Right lung (tissue), 10 donors: ENCODE measurements at places on chromosomes 16 and 17. TPM values are rescaled to one million over a fixed set of nuclear protein-coding genes. Genes with fewer than 3 reads are reported as not detected.

DNA sequence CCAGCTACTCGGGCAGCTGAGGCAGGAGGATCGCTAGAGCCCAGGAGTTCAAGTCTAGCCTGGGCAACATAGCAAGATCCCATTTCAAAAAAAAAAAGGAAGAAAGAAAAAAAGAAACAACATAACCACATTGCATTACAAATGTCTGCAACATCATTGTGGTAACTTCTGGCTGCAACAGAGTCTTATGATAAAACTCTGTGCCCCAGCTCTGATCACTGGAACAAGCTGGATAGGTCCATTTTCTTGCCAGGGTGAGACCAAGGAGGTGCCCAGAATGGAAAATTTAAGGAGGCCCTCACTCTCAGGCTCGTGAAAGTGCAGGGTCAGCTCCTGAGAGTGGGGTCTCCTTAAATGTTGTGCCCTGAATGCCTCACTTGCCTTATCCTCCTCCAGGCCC lies 37.8 kb upstream of the KDM8 start:
- no peak for DNase-seq

Gene ABCC11
- 0.28 TPM for polyA plus RNA-seq

DNA sequence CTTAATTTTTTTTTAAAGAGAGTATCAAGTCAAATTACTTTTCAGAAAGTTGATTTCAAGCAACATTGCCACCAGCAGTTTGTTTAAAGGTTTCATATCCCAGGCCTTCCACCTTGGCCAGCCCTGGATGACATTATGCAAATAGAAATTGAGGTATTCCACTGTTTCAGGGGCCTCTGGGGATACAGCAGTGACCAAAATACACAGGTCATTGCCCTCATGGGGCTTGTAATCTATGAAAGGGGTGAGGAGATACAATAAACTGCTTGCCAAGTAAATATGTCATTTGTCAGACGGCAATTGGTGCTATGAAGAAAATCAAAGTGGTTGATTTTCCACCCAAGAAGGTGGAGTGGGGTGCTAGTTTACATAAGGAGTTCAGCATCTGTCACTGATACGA lies 37.8 kb upstream of the TMC5 start:
- DNase-seq: no peak

Gene CHRNB1
- 10.6 TPM for polyA plus RNA-seq

GRCh38 chr16:85844786-85845185 lies 45.3 kb downstream of the COX4I1 start:
- DNase-seq: peak; percentile 35

Gene NXPH3
- 1.2 TPM for polyA plus RNA-seq

Gene PLLP
- 3.2 TPM for polyA plus RNA-seq

DNA sequence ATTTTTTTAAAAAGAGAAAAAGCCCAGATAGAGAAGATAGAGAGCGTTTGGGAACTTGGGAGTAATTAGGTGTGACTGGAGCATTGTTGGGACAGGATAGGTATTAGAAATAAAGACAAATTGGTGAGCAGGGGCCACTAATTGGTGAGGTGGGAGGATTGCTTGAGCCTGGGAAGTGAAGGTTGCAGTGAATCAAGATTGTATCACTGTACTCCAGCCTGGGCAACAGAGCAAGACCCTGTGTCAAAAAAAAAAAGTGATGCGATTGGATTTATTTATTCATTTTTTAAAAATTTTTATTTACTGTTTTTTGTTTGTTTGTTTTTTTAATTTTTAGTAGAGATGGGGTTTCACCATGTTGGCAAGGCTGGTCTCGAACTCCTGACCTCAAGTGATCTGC lies 5.1 kb downstream of the CASC3 start:
- no peak for DNase-seq

Gene KRT25
- not detected for polyA plus RNA-seq

GRCh38 chr17:8894202-8894671 lies 26.8 kb upstream of the PIK3R6 start:
- DNase-seq: no peak

DNA sequence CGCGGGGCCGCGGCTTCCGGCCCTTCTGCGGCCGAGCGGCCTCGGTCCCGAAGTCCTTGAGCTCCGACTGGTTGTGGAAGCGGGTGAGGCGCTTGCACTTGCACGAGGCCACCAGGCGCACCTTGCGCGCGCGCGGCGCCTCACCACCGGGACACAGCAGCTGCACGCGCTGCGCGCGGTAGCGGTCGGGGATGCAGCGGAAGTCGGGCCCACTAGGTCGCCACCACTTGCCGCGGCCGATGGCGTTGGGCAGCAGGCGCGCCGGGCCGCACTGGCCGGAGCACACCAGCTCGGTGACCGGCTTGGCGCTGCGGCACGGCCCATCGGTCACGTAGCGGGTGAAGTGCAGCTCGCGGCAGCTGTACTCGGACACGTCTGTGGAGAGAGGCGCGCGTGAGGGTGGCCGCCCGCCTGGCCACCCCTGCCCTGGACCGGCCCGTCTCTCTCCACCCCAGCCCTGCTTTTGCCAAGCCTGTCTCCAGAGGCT lies 3.2 kb downstream of the SOST start:
- DNase-seq: no peak

DNA sequence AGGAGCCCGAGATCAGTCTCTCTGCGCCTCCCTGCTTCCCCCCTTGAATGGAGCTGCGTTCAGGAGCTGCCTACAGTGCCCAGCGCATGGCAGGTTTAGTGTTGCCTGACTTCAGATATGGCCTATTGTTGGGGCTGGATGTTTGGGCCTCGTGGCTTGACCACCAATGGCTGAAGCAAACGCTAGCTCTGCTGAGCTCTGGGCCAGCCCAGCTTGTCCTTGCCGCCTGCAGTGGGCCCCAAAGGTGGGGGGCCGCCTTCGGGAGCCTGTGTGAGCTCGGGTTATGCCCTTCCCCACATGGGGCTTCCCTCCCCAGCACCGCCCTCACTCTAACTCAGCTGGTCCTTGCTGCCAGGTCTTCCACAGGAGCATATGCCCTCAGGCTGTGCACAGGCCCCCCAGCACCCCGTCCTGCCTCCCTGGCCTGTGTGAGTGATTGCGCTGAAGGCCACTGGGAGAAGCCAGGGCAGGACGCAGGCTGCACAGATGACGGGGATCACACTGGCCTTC lies 2.0 kb upstream of the METTL26 start:
- DNase-seq: no peak

Gene RABEP2
- 25.1 TPM for polyA plus RNA-seq

DNA sequence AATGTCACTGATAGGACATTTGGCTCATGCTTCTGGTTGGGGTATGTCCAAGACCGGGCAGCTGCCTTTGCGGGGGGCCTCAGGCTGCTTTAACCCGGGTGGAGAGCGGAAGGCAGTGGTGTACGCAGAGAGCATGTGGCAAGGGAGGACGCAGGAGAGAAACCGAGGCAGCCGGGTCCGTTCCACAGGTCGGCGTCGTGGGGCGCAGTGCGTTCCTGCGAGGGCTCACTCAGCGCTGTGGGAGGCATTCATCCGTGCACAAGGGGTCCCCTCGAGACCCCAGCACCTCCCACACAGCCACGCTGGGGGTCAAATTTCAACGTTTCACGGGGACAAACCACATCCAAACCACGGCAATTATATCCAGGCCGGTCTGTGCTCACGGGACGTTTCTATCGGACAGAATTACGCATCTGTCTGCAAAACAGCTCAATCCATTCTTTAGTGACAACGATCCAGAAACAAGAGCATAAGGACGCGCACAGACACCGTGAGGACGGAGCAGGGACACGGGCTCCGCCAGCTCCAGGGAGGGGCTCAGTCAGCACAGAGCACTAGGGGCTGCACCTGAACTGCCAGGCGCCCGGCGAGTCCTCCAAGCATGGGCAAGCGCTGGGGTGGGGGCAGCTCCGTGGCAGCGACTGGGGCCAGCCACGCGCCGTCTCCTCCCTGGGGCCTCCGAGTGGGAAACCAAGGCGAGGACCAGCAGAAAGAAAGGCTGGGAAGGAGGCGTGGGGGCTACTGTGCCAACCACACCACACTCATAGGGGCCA lies 108.4 kb upstream of the METRNL start:
- no peak for DNase-seq

DNA sequence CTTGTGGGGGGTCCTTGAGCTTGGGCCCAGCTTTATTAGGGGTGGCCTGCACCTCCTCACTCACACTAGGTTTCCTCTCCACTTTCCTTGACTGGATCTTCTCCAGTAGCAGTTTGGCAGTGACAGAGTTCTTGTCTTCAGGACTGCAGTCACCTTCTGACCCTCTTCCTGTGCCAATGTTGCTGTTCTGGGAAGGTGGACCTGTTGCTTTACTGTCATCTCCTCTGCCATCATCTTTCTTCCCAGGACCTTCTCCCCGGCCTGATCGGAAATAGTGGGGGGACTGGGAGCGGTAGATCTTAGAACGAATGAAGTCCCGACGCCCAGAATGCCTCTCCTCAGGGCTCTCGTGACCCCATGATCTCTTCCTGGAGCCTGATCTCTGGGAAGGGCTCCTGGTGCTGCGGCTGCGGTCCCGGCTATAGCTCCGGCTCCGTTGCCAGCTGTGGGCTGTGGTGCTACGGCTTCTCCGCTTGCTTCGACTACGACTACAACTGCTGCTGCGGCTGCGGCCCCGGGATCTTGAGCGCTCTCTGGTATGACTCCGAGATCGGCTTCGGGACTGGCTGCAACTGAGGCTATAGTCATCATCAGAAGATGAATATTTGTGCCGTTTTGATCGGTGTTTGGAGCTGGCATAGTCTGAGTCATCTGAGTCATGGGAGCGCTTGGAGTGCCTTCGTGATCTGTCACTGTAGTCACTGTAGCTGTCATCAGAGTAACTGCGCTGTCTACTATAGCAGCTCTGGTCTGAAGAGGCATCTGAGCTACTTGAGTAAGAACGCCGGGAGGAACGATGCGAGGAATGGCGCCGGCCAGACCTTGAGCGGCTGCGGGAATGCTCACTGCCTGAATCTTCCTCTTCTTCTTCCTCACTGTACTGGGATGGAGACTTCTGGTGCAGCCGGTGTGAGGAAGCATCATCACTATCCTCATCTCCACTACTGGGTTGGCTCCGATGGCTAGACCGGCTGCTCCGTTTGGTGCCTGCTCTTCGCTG lies 9.5 kb upstream of the ITGA2B start:
- DNase-seq: no peak

DNA sequence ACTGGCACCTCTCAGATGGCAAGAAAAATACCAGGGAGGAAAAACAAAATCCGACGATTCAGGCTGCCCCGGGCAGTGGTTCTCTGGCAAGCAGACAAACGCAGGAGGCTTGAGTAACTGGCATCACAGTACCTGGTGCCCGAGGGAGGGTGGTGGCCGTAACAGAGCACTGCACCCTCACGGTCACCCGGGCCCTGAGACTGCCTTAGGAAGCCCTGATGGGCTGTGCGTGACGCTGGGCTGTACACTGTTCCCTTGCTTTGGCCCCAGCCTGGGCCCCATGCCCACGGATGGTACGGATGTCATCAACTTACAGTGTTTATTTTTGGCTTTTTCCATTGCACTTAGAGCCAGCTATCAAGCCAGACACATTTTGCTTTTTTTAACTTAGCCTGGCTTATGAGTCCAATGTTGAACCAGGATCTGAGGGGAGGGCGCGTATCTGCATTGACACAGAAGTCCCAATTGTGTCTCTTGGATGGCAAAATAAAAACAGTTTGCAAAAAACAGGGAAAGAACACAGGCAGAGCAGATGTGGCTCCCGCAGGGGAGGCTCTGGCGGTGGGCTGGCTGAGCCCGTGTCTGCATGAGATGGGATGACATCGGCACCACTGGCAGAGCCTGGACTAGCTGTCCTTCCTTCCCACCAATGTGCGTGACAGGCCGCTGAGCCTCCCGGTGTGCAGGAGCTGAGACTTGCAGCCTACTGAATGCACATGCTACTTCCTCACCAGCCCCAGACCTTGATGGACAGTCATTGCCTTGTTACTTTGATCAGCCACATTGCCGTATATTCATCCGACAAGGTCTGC lies 287.7 kb downstream of the FOXL1 start:
- DNase-seq: peak; percentile 81

- DNase-seq: no peak
Observed at GRCh38 chr17:27038676-27039075, 255.2 kb upstream of the WSB1 start.

Gene NKD1
- 31.4 TPM for polyA plus RNA-seq

DNA sequence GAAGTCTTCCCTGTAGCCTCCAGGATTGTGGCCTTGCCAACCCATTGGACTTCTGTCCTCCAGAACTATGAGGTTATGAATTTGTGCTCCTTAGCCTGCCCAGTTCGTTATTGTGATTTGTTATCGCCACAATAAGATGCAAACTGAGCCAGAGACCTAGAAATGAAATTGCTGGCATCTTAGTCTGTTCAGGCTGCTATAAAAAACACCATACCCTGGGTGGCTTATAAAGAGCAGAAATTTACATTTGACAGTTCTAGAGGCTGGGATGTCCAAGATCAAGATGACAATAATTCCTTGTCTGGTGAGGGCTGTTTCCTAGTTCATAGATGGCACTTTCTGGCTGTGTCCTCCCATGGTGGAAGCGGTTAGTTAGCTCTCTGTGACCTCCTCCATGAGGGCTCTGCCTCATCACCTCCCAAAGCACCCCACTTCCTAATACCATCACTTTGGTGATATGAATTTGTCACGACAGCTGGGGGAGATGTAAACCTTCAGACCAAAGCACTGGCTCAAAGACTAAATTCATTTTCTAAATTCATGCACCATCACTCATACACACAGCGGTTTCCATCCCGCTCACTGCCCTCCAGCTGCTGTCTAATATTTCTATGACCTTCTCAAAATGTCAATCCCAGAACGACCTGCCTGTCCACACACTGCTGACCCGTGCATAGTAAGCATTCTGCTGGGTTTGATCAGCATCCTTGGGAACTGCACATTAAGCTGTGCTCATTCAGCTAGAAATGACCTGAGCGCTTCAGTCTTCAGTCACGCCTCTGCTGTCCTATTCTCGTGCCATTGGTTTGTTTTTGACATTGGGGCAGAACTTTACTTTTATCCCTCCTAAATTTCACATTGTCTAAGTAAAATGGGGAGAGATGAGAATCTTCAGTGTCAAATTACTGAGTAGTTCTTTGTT lies 36.6 kb downstream of the GINS3 start:
- no peak for DNase-seq

DNA sequence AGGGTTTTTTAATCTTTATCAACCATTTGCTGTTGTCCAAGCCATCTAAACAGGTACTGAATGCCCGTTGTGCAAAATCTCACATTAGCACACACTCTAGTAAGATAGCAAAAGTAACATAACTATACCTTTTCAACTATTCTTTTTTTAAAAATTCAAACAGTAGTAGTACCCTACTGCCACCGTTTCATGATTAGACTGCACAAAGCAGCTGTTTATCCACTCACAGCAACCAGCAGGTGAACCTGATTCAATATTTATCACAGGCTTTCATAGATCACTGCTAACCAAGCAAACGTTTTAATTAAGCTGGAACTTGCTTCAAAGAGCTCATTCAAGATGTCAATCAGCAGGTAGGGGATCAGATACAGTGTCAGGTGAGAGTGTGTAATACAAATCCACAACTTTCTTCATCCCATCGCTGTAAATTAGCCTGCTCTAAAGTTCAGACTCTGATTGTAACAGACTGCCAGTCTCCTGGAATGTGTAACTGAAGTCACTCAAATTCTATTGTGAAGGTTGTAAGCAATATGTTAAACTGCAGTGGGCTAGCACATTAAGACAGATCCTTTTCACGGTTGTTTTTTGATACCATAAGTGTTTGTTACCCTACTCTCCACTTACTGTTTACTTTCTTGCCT lies 47.3 kb downstream of the BRIP1 start:
- no peak for DNase-seq

- DNase-seq: no peak
Observed at GRCh38 chr17:55377671-55378275, 43.9 kb downstream of the MMD start.
